Omental fat pad (tissue), 4 donors: ENCODE measurements at places on chromosomes 5 and 9.

GRCh38 chr5:25568989-25569625 lies 924.3 kb upstream of the CDH10 start:
- no peak for DNase-seq

DNA sequence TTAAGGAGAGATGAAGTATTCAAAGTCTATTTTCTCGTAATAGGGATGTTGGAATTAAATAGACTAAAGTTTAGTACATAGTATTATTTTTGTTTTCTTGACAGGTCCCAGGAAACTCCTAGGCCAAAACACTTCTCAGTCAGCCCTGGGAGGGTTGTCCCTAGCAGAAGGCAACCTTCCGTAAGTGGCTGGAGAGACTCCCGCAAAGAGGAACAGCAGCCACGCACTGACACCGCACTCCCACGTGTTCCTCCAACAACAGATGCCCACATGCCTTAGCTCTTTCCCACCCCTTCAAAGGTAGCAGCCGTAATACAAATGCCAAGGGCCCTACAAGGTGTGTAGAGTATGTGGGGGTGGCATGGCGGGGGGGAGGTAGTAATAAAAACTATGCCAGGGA lies 28.4 kb downstream of the PCDHGC5 start:
- no peak for DNase-seq

GRCh38 chr5:124001036-124001615 lies 489.1 kb downstream of the CSNK1G3 start:
- no peak for DNase-seq

- DNase-seq = no peak
Observed at GRCh38 chr5:169200125-169200778, 100.7 kb downstream of the SLIT3 start.

GRCh38 chr5:52867809-52868208 lies 80.1 kb downstream of the ITGA1 start:
- no peak for DNase-seq

DNA sequence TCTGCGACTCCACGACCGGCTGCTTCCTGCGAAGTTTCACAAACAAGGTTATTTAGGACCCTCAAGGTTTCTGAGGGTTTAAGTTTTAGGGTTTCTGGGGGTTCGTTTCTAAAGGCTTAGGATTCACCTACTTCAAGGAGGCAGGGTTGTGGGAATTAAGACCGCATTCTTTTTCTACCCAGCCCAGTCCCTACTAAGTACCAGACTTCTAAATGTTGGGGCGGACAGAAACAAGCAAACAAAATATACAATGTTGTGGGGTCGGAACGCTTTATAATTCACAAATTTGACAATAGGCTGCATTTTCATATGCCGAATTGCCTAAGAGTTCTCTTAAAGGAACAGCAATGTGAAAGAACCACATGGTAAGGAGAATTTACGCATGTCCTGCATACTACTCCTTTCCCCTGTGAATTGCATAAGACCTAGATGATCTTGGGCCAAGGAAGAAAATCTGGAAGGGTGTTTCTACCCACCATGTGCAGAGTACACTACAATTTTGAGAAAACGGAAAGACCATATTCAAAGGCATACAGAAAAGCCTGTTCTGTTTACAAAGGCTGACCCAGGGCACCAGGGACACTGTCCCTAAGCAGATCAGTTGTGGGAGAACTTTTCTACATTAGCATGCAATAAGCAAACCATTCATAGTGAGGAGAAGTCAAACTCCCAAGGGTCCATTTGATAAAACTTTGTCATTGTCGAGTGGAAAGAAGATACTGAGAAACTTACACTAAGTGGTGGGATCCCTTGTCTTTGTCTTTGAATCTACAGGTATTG lies 457.3 kb downstream of the RAB3C start:
- no peak for DNase-seq

DNA sequence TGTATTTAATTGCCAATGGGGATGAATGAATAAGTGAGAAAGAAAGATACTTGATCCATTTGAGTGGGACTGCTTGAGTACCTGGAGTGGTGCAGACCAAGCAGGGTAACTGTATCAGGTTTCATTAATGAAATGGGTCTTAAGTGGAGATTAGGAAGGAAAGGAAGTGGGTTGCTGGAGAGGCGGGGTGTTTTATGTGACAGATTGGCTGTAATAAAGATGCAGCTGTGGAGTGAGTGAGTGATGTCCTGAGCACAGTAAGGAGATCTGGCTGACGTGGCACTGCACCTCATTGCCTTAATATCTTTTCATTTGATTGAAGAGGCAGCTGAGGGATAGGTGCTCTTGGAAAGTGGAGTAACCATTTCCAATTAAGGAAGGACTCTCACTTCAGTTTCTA lies 161.0 kb upstream of the CCDC152 start:
- no peak for DNase-seq

DNA sequence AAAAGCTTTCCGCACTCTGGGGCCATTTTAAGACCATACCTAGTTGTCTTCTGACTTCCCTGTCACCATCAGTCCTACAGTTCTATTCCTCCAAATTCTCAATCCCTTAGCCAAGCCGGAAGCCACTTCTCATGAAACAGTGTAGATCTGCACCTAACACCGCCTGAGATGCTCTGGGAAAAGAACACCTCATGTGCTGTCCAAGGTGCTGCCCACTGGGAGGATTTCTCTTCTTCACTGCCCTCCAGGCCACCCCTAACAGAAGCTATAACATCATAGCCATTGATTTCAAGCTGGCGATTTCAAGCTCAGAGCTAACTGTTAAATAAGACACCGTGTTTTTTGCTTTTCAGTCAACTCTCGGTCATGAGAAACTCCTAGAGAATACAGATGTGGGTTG lies 559.3 kb downstream of the CCDC171 start:
- DNase-seq = no peak

- no peak for DNase-seq
Observed at GRCh38 chr5:58286741-58287140, 173.1 kb downstream of the PLK2 start.

GRCh38 chr9:83285445-83286225 lies 222.7 kb upstream of the RASEF start:
- no peak for DNase-seq

GRCh38 chr9:5191985-5192384 lies 6.5 kb upstream of the INSL6 start:
- no peak for DNase-seq
